Activated CD4-positive, alpha-beta T cell treated with anti-CD3 and anti-CD28 coated beads, Interleukin-2, amount 10 ng/mL, durations not matched to agents 7 days and 5 days (primary cell): ENCODE measurements at places on chromosomes 13 and 19. TPM values are rescaled to one million over a fixed set of nuclear protein-coding genes. Genes with fewer than 3 reads are reported as not detected.

DNA sequence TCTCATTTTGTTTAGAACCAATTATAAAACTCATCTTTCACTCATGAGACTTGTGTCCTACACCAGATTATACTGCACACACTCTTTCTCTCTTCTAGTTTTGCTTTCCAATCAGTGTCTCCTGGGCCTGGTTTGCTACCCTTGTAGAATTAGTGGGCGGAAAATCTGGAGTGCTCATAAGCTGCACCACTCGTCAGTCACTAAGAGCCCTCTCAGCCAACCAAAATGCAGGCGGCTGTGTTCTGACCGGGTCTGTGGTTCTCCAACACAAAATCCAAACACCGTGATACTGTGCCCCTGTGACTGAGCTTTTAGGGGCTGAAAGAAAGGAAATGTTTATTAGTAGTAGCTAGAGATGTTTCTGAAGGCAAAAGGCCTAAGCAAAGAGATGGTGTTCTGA lies 83.7 kb upstream of the OBI1 start:
- no peak for DNase-seq

- peak; percentile 78 for DNase-seq
These were observed at the start of gene SLC8A2 for GRCh38 chr19:47471733-47472457. TSS of gene SLC8A2 (minus strand) at chr19:47471893. CDS start at chr19:47466403, 5,490 bp downstream.

MYO1F gene
- 359 TPM for total RNA-seq

FAM83E gene
- total RNA-seq, result 2.5 TPM

DNA sequence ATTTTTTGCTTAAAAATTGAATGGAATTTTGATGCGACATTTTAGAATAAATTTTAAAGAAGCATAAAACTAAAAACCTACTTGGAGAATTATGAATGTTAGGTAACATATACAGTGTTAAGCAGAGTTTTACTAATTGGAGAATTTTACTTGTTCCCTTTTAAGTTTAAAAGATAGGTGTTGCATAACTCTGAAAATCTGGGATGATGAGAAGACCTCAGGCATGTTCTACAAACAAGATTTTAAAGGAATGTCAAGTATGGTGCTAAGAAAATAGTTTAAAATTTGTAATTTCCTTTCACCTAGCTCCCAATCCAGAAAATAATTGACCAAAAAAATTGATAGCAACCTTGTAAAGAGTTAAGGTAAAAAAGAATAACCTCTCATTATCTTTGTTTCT lies 135.8 kb downstream of the RFC3 start:
- DNase-seq, result no peak

GRCh38 chr19:11699931-11700794 lies 38.6 kb downstream of the ZNF823 start:
- DNase-seq, result peak; percentile 20

DNA sequence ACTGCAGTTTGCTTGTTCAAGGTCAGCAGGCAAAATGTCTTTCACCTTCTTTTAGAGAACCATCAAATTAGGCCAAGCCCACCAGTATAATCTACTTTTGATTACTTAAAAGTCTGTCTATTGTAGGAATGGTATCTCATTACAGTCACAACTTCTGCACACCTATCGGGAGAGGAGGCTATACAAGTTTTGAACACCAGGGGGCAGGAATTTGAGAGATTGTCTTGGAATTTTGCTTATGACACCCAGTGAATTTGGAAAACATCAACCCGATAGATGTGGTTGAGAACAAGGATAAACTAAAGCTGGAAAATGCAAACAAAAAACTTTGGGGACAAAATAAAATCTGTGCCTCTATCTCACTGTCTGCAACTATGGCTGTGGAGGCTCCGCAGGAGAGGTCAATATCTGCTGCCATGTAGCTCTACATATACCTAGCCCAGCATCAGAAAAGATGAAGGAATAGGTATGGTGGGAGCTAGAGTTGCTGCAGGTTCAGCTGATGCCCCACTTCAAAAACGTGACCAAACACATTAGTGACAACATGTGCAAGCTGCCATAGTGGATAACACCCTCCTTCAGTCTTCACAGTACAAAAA lies 1299.2 kb upstream of the SPRY2 start:
- DNase-seq, result no peak

GRCh38 chr13:27524981-27525975 lies 74.9 kb upstream of the MTIF3 start:
- no peak for DNase-seq

BEST2 gene
- total RNA-seq, result not detected

DNA sequence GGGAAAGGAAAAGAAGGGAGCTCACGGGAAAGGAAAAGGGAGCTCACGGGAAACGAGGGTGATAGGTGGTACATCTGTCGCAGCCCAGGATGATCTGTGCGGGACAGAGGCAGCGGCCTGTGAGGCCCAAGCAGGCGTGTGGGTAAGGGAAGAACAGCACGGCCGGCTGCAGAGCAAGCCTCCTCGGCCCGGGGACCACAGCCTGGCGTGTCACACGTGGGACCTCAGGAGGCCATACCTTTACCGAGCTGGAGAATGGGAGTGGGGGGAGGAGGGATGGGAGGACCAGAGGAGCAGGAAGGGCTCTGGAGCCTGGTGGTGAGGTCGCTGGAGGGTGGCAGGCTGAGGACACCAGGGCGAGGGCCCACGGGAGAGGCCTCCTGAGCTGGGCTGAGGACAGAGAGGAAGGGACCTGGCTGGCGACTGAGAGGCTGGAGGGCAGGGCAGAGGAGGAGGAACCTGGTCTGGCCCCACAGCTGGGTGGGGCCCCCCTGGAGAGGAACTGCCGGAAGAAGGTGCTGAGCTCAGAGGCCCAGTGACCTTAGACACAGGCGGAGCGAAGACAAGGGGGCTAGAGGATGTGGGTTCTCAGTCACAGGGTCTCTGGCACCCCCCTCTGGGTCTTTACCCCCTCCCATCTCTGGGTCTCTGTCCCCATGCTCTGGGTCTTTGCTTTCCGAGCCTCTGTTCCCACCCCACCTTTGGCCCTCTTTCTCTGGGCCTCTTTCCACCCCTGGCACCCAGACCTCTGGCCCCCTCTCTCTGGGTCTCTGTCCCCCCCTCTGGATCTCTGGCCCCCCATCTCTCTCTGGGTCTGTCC lies 2.9 kb upstream of the FTL start:
- DNase-seq, result peak; percentile 45

- DNase-seq, result no peak
These were observed 17.1 kb downstream of the C2CD4C start for GRCh38 chr19:391726-392374.

- peak; percentile 94 for DNase-seq
These were observed at the start of gene NR2C2AP for GRCh38 chr19:19203012-19203856. TSS of gene NR2C2AP (minus strand) at chr19:19203414. CDS start at chr19:19203060, 354 bp downstream.

GRCh38 chr13:34358811-34359513 lies 541.0 kb downstream of the RFC3 start:
- DNase-seq, result no peak

- no peak for DNase-seq
These were observed 100.7 kb downstream of the SERP2 start for GRCh38 chr13:44474122-44474910.

DNA sequence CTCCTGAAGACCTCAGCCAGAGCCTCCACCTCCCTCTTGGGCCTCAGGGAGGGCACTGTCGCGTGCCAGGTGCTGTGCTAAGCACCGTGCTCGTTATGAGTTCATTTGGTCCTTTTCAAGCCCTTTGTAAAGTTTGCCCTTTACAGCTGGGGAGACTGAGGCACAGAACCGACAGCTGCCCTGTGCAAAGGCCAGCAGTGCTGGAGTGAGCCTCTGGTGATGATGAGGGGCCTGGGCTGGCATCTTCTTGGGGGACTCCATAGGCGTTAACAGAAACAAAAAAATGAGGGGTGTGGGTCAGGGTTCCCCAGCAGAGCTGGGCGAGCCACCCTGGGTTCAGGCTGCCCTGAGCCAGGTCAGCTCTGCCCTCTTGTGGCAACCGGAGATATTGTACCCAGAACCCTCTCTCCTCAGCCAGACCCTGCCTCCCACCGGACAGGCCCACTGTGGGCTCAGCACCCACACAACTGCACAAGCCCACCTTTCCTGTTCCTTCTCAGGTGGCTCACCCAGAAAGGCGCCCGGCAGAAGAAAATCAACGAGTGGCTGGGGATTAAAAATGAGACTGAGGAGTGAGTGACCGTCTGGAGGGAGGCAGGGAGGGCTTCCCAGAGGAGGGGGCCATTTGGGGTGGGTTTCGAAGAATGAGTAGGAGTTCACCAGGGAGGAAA lies 5.5 kb upstream of the IFI30 start:
- peak; percentile 73 for DNase-seq

DNA sequence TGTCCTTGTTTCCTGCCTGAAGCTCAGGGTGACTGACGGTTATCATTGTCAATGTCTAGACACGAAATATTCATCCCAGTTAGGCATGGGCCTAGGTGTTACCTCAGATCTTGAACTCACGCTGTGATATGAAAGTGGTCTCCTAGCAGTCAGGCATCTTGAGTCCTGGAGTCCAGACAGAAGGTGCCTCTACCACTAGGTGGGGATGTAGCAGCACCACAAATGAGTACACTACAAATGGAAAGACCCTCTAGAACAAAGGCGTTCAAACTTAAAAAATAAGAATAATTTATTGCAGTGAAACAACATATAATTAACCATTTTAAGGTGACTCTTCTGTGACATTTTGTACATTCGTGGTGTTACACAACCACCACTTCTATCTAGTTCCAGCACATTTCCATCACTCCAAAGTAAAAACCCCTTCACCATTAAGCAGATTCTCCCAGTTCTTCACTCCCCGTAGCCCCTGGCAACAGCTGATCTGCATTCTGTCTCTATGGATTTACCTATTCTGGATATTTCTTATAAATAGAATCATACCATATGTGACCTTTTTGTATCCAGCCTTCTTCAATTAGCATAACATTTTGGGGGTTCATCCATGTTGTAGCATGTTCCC lies 11.9 kb upstream of the FRY start:
- DNase-seq, result peak; percentile 42

ZNF682 gene
- 9.1 TPM for total RNA-seq
